Activated CD4-positive, CD25-positive, alpha-beta regulatory T cell (primary cell): ENCODE measurements at places on chromosomes 3 and 15.

DNA sequence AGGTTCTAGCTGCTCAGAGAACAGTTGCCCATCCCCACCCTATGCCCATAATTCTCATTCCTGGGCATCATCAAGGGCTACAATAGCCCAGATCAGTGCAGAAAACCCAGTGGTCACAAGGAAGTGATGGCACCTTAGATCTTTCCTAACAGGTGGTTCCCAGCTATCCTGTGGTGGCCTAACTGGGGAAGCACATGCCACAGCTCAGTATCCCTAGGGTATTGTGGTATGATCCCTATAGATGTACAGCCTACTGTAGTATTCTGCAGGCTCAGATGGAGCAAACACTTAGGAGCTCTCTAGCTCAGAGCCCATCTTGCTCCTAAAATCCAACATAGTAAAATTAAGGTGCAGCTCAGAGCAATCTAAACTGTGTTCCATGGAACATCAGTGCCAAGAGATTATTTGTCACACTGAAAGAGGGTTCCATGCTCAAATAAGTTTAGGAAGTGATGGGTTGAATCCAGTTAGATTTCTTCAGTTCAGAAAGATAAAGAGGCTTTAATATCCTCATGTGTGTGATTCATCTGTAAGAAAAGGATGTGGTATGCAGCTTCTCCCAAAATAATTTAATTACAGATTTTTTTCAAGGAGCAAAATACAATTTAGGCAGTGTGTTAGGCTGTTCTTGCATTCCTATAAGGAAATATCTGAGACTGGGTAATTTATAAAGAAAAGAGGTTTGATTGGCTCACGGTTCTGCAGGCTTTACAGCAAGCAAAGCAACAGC is 4.4 kb downstream of the A4GNT start:
- no peak for DNase-seq

- no peak for DNase-seq
Measured at GRCh38 chr3:52532517-52532837, 1.2 kb downstream of the NT5DC2 start.

DNA sequence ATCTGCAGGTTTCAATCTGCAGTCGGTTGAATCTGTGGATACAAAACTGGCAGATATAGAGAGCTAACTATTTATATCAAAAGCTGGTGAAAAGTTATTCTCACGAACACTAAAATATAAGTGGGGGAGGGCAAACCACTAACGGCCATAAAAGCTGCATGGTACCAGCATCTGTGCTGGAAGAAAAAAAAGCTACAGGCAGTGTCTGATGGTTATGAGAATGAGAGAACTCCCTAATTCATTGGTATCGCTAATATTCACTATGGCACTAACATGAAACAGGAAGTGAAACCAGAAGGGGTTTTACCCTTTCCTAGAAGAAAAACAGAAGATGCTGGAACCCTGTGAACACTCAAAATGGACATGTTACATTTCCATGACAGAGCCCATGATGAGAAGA is 15.9 kb downstream of the CEP70 start:
- no peak for DNase-seq

DNA sequence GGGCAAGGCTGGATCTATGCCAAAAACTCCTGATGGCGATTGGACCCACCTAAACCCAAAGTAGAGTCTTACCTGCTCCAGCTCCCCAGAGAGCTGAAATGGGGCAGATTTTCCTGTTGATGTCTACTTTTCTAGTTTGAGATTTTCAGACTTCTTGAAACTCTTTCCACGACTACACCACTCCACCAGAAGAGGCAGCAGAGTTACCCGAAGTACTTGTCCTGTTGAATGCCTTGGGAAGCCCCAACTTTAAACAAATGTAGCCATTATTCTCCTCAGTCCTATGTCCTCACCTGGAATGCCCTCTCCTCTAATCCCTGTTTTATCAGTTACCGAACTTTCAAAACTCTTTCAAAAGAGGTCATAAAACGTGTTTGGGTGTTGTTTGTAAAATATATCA is 843.8 kb downstream of the VGLL3 start:
- DNase-seq = no peak

DNA sequence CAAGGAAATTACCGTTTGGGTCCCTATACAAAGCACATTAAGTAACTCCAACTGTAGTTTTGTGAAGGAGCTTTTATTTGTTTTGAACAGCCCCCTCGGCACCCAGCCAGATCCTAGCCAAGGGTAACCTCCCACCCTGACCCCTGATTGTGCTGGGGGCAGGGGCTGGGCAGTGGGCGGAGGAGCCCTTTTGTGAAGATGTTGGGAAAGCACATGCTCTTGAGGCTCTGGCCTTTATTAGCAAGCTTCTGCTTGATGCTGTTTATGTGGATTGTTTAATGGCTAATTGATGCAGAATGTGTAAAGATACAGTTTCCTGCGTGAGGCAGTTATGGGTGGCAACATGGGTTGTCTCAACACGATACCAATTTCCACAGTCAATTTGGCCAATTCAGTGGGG is 136.5 kb downstream of the MAP2K5 start:
- no peak for DNase-seq

- no peak for DNase-seq
Measured at GRCh38 chr3:32544894-32545293, 25.8 kb downstream of the DYNC1LI1 start.

DNA sequence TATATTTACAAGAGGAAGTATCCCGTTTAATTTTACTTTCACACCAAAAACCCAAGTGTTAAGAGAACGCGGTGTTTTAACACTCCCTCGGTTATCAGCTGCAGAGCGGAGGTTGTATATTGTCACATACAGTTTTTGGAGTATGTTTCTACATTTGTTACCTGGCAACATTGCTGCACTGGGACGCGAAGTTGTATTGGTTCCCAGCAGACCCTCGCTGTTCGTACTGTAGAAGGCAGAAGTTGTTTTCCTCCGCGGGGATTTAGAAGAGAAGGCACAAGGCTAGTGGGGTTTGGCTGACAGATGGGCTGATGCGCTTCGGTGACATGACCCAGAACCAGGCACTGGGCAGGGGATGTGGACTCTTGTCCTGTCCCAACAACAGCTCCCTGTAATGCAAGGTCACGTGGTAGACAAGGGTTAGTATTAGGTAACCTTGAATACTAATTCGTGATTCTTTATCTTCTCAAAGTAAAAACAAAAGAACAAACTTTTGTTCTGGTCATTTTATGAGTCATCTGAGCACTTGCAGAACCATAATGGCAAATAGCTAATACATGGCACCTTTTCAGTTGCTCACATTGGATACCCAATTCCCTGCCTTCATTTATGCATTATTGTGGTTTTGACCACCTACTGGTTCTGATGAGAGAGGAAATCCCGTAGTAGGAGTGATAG is 230.4 kb upstream of the BHLHE40 start:
- no peak for DNase-seq

GRCh38 chr15:93865586-93865985 is 365.8 kb upstream of the MCTP2 start:
- no peak for DNase-seq

DNA sequence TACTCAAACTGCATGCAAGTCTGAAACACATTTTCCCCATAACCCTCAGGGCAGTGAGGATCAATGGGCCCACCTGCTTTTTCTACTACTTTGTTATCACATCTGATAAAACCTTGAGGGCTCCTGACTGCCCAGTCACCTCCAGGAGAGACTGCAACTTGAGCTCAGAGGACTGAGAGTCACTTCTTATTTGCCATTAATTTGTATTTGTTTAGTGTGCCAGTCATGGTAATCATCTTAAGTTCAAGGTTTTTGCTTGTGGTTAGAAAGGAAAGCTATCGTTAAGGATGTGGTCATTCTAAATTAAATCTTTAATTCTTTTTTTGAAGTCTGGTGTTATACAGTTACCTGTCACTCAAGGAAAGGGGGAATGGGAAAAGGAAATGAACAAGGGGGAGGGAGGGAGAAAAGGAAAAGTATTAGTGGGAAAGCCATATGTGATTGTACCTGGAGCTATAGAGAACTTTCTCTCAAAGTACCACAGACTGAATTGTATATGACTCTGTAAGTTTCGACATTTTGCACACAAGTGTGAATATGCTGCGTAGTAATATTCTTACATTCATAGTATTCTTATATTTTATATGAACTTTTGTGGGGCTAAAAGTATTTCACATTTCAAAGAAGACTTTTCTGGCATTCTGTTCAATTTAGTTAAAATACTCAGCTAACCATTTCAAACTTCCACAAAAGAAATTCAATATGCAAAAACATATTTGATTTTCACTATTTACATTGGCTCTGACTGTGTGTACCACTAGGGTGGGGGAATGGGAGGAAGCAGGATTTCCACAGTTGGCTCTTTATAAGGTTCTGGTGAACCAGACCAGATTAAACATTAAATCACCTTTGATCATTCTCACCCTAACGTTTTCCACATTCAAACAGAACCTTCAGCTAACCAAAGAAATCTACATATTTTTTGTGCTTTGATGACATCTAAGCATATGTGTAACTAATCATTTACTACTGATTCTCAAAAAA is 166.5 kb upstream of the ATP11B start:
- DNase-seq = no peak

- DNase-seq = no peak
Measured at GRCh38 chr3:71579935-71580406, 3.6 kb downstream of the FOXP1 start.

DNA sequence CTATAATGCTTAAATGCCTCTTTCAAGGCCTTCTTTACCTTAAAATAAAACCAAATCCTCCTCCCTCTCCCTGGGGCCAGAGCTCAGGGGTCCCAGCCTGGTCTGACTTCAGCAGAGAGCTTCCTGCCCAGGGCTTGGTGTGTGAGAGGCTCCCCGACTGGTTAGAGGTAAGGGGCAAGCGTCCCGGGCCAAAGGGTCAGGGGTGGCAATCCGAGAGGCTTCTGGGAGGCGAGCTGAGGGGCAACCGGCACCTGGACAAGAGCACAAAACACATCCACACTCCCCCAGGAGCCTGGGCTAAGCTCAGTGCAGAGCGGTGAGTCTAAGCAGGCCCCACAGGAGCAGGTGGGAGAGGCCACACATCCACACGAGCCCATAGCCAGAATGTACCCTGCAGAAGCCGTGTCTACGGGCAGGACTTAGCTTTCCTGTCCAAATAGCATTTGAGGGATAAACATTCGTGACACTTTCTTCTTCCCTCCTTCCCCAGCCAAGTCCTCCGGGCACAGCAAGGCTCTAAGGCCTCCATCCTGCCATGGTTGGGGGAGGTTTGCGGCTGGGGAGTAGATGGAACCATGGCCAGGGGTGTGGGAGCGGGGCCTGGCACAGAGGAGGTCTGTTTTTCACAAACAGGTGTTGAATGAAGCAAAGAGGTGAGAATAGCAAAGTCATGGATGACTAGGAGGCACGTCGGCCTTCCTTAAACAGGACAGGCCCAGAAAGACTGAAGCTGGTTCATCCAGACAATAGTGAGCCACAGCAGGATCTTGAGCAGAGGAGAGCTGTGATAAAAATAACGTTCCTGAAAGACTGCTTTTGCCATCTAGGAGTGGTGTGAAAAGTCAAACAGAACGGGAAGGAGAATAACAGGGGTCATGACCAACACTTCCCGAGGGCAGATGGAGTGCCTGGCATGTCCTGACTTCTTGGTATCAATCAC is 98.7 kb upstream of the IQSEC1 start:
- no peak for DNase-seq

DNA sequence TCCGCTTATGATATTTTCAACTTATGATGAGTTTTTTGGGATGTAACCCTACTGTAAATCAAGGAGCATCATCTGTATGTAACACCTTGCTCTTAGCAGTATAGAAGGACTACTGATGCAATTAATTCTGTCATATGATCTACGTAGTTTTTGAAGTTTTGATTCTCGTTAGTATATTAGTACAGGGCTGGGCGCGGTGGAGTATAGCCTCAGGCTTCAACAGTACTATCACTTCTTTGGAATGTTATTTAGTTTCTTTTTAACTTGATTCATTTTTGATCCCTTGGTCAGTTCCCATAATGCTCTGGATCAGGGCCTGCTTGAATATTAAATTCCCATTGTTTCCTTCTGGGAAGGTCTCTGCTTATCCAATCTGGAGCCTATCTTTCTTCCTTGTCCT is 23.9 kb upstream of the AP4E1 start:
- no peak for DNase-seq
